ENCODE measurements at places on chromosomes 11 and 22.

GRCh38 chr22:28894334-28894733 is 11.0 kb downstream of the ZNRF3 start:
- H3K4me3 ChIP-seq = no peak overlapping the region
- no peaks in the 10 kb centered on the region for H3K36me3 ChIP-seq
- DNase-seq = no peak
- H3K4me1 ChIP-seq = peaks cover 6% of the 10 kb centered on the region
- no peak overlapping the region for H3K27ac ChIP-seq

DNA sequence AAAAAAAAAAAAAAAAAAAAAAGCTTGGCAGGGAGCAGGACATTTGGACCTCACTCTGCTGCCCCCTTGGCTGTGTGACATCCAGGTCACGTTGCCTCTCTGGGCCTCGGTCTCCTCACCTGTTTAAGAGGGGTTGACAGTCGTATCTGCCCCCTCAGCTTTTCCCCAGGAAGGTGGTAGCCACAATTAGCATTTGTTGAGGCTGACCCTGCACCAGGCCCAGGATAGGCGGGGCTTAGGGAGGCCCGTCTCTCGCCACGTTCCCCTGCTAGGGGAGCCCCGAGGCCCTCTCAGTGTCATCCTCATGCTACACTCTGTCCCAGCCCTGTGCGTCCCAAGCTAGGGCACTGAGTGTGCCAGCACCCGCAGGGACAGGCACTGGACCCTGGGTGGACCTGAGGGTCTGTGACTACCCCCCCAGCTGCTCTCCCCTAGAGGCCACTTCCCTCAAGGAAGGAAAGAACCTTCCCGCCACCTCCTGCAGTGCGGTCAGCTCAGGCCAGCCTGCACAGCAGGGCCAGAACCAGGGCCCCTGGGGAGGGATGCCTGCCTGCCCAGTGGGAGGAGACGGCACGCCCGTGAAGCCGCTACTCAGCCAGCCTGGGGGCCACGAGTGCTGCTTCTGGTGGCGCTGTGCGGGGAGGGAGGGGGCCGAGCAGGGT is 38.5 kb upstream of the PPARA start:
- no peaks in the 10 kb centered on the region for H3K27me3 ChIP-seq
- H3K4me1 ChIP-seq = peaks cover 54% of the 10 kb centered on the region
- H3K27ac ChIP-seq = peak overlapping the region; percentile 65
- DNase-seq = no peak
- H3K36me3 ChIP-seq = peaks cover 31% of the 10 kb centered on the region

DNA sequence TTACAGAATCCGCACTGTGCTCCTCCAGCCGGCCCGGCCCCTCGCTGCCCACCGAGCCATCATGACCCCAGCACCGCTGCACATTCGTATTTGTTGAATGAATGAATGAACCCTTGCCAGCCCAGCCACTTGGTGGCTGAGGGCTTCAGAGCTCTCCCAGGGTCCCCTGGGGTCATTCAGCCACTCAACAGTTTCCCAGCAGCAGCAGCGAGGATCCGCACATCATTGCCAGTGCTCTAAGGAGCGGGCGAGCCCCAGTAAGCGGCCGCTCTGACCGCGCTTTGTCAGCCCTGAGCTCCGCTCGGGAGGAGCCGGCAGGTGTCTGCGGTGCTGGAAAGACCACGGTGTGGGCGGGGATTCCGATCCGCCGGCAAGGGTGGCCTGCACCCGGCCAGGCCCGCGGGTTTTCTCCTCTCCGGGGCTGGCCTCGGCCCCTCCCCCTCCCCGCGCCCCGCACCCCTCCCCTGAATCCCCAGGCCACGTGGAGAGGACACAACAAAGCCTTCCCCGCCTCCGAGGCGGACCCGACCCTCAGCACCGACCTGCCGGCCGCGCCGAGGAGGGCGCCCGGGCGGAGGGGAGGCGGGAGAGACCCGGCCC is 563 bp downstream of the BID start:
- H3K4me1 ChIP-seq = peaks cover 3% of the 10 kb centered on the region
- H3K27me3 ChIP-seq = no peaks in the 10 kb centered on the region
- peak overlapping the region; percentile 81 for H3K4me3 ChIP-seq
- no peak for DNase-seq
- no peak overlapping the region for H3K27ac ChIP-seq

DNA sequence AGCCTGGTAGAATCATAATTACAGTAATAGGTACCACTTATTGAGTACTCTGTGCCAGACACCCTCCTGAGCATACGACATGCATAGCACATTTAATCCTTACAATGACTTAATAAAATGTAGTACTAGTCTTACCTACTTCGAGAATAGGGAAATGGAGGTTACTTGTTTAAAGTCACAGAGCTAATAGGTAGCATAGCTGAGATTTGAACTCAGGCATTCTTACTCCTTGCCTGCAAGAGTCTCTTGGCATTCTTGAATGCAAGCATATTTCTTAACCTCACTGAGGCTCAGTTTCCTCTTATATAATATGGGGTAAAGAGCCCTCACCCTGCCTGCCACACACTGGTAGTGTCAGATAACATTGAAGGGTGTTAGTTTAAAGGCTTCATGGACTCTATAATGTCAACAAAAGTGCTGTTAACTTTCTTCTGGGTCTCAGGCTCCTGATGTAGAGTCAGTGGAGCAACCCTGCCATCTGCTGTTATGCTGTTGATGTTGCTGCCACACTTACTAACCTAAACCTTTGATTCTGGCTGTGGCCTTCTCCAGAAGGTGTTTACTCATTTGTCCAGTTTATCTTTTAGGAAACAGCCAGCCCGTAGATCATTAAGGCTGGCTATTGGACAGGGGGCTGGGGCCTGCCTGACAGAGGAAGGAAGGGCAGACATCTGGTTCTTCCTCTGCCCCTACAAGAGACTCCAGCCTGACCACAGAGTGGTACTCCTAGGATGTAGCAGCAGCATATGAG is 18.9 kb downstream of the LIMK2 start:
- H3K4me1 ChIP-seq = peaks cover 27% of the 10 kb centered on the region
- no peak for DNase-seq
- no peaks in the 10 kb centered on the region for H3K36me3 ChIP-seq
- H3K27ac ChIP-seq = peak overlapping the region; percentile 86
- H3K27me3 ChIP-seq = no peaks in the 10 kb centered on the region

GRCh38 chr11:111819161-111819828 is 52.1 kb downstream of the ALG9 start:
- H3K27me3 ChIP-seq = no peaks in the 10 kb centered on the region
- peaks cover 4% of the 10 kb centered on the region for H3K36me3 ChIP-seq
- no peaks in the 10 kb centered on the region for H3K4me1 ChIP-seq
- H3K4me3 ChIP-seq = no peak overlapping the region

DNA sequence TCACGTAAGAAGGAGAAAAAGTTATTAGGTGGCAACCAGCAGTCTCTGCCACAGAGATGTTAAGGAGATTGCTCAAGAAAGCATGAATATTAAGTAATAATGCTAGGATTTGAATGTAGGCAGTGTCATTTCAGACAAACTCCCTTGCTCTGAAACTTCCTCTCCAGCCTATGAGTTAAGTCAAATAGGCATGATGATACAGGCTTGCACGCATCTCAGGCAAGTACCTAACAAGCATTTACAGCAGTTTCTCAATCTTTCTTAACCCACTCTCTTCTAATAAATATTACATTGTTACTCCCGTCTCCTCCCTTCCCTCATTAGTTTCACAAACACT is 72.7 kb downstream of the RAB38 start:
- H3K27me3 ChIP-seq = no peaks in the 10 kb centered on the region
- no peaks in the 10 kb centered on the region for H3K36me3 ChIP-seq
- H3K4me1 ChIP-seq = no peaks in the 10 kb centered on the region
- no peak overlapping the region for H3K27ac ChIP-seq

GRCh38 chr11:92854952-92855351 is 114.5 kb upstream of the MTNR1B start:
- no peaks in the 10 kb centered on the region for H3K36me3 ChIP-seq
- no peak for DNase-seq
- H3K27ac ChIP-seq = no peak overlapping the region
- no peak overlapping the region for H3K4me3 ChIP-seq
- H3K27me3 ChIP-seq = no peaks in the 10 kb centered on the region
- H3K4me1 ChIP-seq = peaks cover 29% of the 10 kb centered on the region

DNA sequence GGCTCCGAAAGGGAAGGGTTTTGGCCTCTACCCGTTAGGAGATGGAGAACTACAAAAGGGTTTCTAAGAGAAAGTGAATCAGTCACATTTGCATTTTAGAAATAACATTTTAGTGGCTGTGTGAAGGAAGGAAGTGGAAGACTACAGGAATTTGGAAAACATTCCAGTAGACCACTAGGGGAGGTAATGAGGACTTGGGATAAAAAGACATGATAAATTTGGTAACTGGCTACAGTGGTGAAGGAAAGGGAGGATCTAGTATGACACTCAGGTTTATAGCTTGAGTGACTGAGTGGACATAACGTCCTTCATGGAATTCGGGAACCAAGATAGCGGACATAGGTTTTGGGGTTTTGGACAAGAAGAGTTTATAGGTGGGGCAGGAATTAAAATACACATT is 7.0 kb upstream of the RRM1 start:
- H3K27ac ChIP-seq = no peak overlapping the region
- H3K27me3 ChIP-seq = no peaks in the 10 kb centered on the region
- no peak overlapping the region for H3K4me3 ChIP-seq
- no peak for DNase-seq
- peaks cover 63% of the 10 kb centered on the region for H3K36me3 ChIP-seq
- no peaks in the 10 kb centered on the region for H3K4me1 ChIP-seq

DNA sequence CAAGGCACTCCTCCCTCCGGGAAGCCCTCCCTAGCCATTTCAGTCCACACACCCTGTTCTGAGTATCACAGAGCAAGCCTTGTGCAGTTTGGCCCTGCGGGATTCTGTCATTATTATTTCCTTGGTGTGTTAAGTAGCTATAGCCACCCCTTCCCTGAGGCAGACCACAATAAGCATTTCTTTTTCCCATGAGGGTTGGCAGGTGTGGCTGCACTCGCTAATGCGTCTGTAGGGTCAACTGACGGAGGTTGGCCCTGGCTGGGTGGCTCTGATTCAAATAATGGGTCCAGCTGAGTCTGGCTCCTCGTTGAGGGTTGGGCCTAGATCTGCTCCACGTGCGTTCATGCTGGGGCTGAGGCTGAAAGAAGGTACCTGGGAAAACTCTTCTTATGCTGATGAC is 5.1 kb downstream of the F2 start:
- no peaks in the 10 kb centered on the region for H3K4me1 ChIP-seq
- H3K36me3 ChIP-seq = no peaks in the 10 kb centered on the region
- no peaks in the 10 kb centered on the region for H3K27me3 ChIP-seq
- no peak overlapping the region for H3K4me3 ChIP-seq
- no peak overlapping the region for H3K27ac ChIP-seq

DNA sequence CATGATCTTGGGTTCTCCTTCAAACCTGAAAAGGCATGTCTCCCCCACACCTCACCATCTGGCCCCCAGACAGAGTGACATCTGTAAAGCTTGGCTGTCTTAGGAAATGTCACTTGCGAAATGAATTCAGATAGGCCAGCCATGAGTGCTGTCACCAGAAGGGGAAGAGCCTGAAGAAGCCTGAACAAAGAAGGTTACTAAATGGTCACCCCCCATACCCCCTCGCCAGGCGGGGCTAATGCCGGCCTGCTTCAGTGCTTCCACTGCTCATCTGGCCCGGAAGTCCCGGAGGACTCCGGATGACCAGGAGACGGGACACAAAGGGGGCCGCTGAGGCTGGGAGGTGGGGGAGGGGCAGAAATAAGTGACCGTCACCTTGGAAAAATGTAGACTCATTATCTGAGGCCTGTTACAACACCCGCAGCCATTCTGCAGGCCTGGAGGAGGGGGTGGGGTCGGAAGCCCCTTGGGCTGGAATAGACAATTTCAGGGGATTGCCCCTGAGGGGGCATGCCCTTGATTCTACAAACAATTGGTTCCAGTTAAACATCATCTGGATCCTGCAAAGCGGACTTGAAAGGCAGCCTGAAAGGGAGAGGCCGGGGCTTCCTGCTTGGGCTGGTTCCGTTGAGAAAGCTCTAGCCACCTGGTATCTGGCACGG is 43.2 kb downstream of the NAT10 start:
- no peaks in the 10 kb centered on the region for H3K4me1 ChIP-seq
- no peak overlapping the region for H3K4me3 ChIP-seq
- H3K27me3 ChIP-seq = no peaks in the 10 kb centered on the region
- no peak overlapping the region for H3K27ac ChIP-seq
- DNase-seq = no peak
- peaks cover 56% of the 10 kb centered on the region for H3K36me3 ChIP-seq

- no peak overlapping the region for H3K4me3 ChIP-seq
- H3K27ac ChIP-seq = no peak overlapping the region
- no peak for DNase-seq
- H3K36me3 ChIP-seq = peaks cover under 1% of the 10 kb centered on the region
- no peaks in the 10 kb centered on the region for H3K27me3 ChIP-seq
- H3K4me1 ChIP-seq = peaks cover 6% of the 10 kb centered on the region
Measured at GRCh38 chr22:41862530-41863266, 29.8 kb downstream of the SREBF2 start.

DNA sequence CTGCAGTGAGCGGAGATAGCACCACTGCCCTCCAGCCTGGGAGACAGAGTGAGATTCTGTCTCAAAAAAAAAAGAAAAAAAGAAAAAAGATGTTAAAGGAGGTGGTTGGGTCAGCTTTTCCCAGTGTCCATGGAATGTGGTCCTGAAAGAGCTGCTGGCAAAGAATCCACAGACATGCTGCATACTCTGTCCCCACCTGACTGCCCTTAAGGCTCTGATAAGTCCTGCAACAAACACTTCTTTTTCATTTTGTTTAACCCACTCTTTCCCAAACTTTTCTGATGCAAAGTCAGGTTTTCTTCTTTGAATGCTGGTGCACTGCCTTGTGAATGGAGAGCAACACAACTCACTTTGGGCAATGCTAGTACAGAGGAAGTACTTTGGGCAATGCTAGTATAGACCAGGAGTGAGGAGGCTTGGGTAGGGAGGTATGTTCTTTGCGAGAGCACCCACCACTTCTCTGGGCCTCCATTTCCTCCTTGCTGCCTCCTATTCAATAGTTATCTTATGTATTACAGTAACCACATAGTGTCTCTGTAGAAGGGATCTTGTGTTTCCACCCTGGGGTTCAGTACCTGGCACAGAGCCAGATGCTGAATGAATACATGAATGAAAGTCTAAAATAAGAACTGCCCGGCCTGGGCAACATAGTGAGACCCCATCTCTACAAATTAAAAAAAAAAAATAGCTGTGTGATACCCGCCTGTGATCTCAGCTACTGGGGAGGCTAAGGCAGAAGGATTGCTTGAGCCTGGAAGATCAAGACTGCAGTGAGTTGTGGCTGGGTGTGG is 18.9 kb downstream of the LIF start:
- H3K4me1 ChIP-seq = no peaks in the 10 kb centered on the region
- H3K27me3 ChIP-seq = no peaks in the 10 kb centered on the region
- no peak for DNase-seq
- no peak overlapping the region for H3K27ac ChIP-seq

Data from thoracic aorta (tissue), 2 donors.